ENCODE measurements at places on chromosomes 12 and 14.

DNA sequence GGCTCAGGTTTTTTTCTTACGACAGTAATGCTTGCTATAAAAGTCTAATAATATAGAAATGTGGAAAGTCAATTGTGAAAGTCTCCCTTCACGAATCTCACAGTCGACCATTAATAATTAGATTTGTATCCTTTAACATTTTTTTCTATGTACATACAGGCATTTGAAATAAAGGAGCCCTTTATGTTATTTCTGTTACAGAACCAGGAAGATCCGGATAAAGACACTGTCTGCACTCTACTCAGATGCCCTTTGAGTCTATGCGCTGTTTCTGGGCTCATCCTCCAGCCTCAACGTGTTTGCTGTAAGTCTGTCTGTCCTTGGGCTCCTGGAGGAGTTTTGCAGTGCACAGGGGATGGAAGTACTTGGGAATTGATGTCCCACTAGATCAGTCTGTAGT is 212.2 kb upstream of the ATP2B1 start:
- no peak for DNase-seq

DNA sequence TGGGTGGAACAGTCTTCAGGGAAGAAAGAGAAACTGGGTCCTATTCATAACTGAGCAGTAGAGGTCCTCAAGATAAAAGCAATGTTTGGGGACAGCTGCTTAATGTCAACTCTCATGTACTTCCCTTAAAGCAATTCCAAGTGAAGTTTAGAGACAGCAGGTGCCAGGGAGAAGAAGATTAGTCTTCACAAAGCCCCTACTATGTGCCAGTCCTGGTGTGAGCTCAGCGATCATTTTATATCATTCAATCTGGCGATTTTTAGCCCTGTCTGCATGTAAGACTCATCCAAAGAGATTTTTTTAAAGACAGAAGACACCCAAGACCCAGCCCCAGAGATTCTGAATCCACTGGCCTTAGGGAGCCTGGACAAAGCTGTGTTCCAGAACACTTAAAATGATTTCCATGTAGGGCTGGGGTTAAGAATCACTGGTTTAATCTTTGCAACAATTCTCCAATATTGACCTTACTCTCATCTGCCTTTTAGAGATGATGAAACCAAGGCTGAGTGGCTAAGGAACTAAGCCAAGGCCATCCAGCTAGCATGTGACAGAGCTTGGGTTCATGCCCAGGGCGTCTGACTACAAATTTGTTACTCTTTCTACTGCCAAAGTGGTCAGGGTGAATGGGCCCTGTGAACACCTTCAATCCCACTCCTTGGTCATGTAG is 404.5 kb upstream of the TBX3 start:
- no peak for DNase-seq

DNA sequence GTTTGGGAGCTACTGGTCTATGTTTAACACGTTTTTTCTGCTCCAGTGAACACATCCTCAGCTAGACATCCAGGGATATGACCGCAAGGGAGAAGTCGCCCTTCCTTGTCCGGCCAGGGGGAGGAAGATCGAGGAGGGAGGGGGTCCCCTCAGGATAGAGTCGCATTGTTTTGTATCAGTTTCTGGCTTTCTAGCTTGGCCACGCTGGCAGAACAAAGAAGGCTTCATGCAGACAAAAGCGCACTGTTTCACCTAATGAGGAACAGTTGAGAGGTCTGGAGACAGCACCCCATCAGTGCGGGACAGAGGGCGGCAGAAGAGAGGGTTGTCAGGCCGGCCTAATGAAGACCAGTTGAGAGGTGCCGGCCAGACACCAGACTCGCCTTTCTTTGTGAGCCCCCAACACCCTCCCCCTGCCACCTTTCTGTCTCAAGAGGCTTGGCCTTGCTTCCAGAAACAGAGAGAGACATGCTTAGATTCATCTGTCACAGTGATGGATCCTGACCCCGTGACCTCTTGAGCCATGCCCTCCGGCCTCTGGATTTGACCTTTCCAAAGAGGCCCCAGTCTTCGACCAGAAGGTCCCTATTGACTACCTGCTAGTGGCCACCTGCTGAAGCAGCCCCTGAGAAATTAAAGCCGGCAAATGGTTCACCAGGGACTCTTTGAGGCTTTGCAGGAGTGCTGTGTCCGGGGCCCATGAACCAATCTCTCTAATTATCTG is 254.7 kb upstream of the TBX3 start:
- no peak for DNase-seq

GRCh38 chr14:30143627-30144026 is 216.0 kb upstream of the PRKD1 start:
- no peak for DNase-seq

DNA sequence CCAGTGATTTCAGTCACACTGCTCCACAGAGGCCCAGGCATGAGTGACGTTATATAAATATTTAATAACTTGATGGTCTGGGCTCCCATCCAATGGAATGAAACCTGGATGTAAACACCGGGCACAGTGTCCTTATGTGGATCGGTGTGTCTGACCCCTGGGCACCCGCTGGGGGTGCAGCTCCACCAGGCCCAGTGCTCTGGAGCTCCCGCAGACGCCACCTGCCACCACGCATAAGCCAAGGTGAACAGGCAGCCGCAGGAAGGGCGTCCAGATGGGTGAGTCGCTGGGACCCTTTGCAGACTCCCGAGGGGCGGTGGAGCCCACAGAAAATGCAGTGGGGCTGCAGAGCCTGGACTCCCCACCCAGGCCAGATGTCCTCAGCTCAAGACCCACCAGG is 121.6 kb downstream of the SCARB1 start:
- no peak for DNase-seq

- no peak for DNase-seq
Observed at GRCh38 chr12:122886851-122887818, 8.8 kb downstream of the VPS37B start.

GRCh38 chr14:87829543-87829942 is 163.4 kb downstream of the GALC start:
- DNase-seq: no peak

GRCh38 chr12:117907108-117907689 is 61.6 kb downstream of the KSR2 start:
- DNase-seq: no peak

DNA sequence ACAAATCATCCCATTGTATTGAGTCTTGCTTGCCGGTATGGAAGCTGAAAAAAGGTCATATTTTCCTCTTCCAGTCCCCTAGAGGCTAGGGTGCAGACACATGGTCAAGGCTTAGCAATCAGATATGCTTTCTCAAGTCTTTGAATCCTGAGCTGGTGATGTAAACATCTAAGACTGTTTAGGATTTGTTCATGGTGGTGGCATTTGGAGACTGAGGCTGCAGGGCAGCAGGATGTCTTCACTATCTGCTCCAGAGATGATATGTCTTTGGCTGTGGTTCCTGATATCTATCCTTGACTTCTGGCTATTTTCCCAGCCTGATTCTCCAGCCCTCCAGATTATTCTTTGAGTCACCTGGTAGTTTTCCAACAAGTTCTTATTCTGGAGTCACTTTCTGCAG is 50.5 kb upstream of the DACT1 start:
- DNase-seq: no peak

GRCh38 chr12:789852-790563 is 37.6 kb downstream of the WNK1 start:
- peak; percentile 39 for DNase-seq

DNA sequence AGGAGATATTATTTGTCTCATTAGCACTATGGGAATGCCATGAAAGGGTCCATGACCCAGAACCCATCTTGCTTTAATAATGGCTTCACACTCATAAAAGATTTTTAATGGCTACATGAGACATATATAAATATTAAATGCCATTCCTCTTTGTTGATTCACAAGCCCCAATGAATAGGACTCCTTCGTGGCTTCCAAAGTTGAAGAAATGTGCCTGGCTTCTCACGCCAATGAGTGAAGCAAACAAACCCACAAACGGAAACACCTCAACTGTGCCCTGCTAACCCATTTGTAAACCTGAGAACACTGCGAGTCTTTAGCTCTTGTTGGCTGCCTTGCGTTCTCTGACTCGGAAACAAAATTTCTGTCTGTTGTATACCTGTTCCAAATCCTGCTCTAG is 381.7 kb upstream of the DDHD1 start:
- DNase-seq: no peak

DNA sequence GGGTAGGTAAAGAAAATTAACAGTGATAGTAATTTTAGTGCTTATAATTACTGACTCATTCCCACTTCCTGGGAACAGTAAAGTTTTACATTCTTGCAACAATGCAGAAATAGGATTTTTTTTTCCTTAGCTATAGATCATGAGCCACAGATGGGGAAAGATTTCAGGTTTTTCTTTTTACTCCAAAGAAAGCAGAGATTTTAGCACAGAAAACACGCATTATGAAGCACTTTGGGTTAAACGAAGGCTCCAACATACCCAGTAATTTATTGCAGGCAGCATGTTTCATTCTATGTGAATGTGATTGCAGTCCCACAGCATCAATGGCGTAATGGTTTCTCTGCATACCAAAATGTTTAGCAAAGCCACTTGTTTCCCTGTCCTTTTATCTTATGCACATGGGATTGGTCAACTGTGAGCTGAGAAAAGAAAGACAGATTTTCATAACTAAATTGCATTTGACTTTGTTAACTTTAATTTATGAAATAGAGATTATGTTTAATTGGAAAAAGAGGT is 124.6 kb upstream of the E2F7 start:
- no peak for DNase-seq

GRCh38 chr12:97757481-97758193 is 295.0 kb downstream of the RMST start:
- no peak for DNase-seq

DNA sequence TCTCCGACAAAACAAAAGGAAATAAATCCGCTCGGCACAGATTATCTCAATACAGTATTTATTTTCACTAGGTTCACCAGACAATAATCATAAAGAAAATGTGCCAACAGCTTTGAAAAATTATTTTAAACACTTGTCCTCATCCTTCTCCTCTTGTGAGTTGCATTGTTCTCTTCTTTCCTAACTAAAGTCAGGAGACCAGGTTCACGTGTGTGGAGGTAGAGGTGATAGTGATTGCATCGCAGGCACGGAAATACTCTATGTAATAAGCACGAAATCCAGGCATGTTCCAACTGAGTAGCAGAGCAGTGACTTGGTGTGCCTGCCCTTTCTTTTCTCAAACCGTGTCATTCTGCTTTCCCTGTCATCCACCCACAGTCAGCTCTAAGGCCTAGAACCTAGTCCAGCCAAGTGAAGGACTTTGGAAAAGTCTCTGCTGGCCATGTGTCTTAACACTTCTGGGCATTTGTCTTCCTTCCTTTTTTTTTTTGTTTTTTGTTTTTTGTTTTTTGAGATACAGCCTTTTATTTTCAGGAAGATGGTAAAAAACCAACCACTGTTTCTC is 939 bp upstream of the SEL1L start:
- no peak for DNase-seq

DNA sequence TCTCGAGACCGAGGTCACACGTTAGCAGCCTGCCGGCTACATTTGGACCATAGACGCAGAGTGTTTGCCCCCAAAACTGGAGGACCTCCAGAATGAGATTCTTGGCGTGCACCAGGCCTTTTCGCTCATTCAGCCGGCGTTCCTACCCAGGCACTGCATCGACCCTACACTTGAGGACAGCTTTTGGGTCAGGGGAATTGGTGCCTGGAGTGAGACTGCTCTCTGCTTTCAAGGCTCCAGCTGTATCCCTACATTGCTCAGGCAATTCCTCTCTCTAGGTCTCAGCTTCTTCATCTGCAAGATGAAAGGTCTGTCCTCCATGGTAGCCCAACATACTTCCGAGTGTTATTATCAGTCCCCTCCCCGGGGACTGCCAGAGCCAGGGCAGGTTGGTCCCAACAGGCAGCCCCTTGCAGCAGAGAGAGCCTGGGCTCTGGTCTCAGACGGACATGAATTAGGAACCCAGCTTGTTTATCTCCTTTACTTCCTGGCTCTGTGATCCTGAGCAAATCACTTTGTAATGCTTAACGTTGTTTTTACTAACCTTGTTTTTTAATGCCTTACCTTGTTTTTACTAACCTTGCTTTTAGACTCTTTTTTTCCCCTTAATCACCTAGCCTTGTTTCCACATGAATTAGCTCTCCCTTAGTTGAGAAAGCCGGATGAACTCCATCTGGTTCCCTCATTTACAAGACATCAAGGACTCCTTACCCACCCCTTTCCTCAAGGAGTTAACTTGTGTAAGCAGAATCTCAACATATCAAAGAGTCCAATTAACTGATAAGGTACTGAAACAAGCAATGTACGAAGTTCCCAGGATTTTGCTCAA is 892 bp downstream of the TCHP start:
- DNase-seq: peak; percentile 10

- DNase-seq: no peak
Observed at GRCh38 chr12:95709152-95709551, 81.4 kb downstream of the NTN4 start.

Measured in inflammatory macrophage treated with lipopolysaccharide for 4 hours (primary cell).